SJSA1 (cell line): ENCODE measurements at places on chromosomes 4 and X. TPM values are rescaled to one million over a fixed set of nuclear protein-coding genes. Genes with fewer than 3 reads are reported as not detected.

Gene ARHGAP6
- total RNA-seq: 0.11 and 1.2 TPM in 2 replicates

Gene FBXW7
- total RNA-seq: 28.9 and 29.5 TPM in 2 replicates

Gene PFKFB1
- not detected in 2 replicates for total RNA-seq

Gene ARMCX1
- 15.5 and 19.6 TPM in 2 replicates for total RNA-seq

Gene ZRSR2
- 3.7 and 4.2 TPM in 2 replicates for total RNA-seq

Gene SLC25A14
- 7.5 and 14.9 TPM in 2 replicates for total RNA-seq

GRCh38 chr4:147655639-147656038, 28.3 kb downstream of the PRMT9 start:
- no peak for DNase-seq
- H3K4me3 ChIP-seq: no peak overlapping the region
- H3K36me3 ChIP-seq: peaks cover 24% of the 10 kb centered on the region
- H3K27me3 ChIP-seq: no peaks in the 10 kb centered on the region
- H3K4me1 ChIP-seq: no peaks in the 10 kb centered on the region

DNA sequence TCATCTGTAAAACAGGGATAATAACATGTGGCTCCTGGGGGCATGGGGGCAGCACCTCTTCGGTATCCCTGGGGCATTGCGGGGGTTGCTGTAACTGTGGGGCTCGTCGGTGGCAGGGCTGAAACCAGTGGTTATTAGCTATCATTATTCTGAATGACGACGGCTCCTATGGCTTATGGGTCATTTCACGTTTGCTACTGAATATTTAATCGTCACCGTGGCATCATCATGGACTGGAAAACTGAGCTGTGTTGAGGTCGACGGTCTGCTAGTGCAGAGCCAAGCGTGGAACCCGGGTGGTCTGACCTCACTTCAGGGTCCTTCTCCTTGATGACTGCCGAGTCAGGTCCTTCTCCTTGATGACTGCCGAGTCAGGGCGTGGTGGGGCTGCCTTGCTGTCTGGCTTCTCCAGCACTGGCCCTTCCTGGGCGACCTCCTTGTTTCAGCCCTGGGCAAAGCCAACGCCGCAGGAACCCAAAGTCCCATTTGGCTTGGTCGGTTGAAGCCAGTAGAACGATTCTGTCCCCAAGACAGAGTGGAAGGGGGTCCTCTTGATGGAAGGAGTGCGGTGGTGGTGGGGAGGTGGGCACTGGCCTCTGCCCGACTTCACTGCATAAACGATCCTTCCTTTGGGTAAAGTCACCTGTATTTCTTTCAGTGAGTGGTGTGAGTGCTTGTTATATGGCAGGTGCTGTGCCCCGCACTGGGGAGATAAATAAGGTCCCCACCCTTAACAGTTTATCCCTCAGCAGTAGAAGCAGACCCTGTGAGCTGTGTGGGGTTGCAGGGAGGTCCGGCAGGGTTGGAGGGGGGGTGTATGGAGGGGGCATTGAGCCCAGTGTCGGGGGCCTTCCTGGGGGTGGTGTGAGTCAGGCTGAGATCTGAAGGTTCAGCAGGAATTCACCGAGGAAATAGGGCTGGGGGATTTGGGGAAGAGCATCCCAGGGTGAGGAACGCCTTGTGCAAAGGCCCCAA, 40.8 kb downstream of the PSAPL1 start:
- H3K36me3 ChIP-seq: no peaks in the 10 kb centered on the region
- no peaks in the 10 kb centered on the region for H3K4me1 ChIP-seq

DNA sequence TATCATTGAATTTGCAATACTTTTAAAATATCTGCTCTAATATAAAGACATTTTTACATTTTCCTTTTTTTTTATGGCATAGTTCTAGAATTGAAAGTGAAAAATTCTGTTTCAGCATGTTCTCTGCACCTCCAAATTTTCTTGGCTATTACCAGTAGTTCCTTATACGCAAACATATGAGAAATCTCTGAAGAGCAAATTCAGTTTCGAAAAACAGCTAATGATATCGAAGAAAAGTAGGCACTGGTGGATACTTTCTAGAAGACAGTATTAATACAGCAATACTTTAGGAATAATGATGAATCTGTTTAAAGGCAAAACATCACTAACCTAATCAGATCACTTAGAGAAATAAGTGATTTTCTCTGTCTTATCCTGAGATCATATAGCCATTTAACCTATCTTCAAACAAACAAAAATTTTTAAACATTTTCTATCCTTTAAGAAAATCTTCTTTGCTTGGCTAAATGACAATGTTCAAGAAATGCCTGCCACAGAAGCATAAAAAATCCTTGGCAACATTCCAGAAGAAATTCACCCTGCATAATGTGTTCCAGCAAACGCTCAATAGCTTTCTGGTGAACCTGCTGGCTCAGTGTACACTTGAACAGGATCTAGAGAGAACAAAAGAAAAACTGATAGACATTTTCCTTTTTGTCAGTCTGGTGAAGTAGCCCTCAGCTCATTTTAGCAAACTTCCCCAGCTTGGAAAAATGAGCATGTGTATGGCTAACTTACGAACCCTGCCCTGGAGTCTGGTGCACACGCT, 51.2 kb upstream of the KLF3 start:
- no peaks in the 10 kb centered on the region for H3K36me3 ChIP-seq
- no peaks in the 10 kb centered on the region for H3K27me3 ChIP-seq
- no peak for DNase-seq
- no peaks in the 10 kb centered on the region for H3K4me1 ChIP-seq
- H3K27ac ChIP-seq: no peak overlapping the region

GRCh38 chr4:87309625-87310024, 13.1 kb downstream of the HSD17B13 start:
- 0 out of 2 replicates have a peak, but pooled peaks cover 3% of the 10 kb centered on the region for H3K27me3 ChIP-seq
- H3K4me1 ChIP-seq: no peaks in the 10 kb centered on the region
- H3K36me3 ChIP-seq: no peaks in the 10 kb centered on the region
- DNase-seq: no peak
- H3K27ac ChIP-seq: no peak overlapping the region
- no peak overlapping the region for H3K4me3 ChIP-seq

DNA sequence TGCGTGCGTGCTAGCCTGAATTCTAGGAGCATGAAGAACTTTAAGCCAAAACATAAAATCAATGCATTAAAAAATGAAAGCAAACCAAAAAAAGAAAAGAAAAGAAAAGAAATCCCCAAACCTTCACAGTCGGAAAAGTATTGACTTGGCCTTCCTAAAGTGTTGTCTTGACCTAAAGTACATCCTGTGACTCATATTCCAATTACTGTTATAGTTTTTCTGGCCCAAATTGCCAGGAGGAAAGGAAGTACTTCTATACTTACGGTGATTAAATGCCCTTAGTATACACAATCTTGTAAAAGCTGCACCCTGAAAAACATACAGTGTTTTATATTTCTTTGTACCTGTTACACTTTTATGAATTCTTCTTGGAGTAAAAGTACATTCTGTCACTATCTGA, 512.8 kb downstream of the ANKRD50 start:
- H3K4me3 ChIP-seq: no peak overlapping the region
- no peak for DNase-seq
- H3K27me3 ChIP-seq: no peaks in the 10 kb centered on the region
- peaks cover 14% of the 10 kb centered on the region for H3K4me1 ChIP-seq
- H3K36me3 ChIP-seq: no peaks in the 10 kb centered on the region

DNA sequence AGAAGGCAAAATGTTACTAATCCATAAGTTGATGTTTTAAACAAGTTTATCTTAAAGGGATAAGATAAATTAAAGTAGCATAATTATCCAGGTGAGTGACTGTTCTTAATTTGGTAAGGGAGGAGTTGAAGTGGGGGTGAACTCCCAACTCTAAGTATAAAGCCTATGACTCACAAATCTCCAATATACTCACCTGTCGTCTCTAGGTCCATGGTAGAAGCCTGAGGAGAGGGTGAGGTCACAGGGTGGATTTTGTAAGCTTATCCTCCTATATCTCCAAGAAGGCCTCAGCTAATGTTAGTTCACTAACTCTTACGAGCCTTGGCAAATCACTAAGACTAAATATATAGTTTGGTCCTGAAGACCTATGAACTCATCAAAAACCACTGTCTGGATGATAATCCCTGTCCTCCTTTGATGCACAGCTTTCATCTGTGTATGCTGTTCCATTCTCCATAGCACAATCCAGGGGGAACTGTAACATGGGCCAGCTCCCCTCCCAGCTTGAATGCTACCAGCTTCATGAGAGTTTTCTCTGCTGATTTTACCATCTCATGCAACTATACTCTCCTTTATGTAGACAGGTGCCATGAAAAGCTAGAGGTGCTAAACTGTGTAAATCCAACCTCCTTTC, 158.7 kb downstream of the BTC start:
- peaks cover 6% of the 10 kb centered on the region; the same call in 1 of the 2 replicates for H3K4me1 ChIP-seq
- DNase-seq: no peak
- H3K27ac ChIP-seq: no peak overlapping the region
- no peaks in the 10 kb centered on the region for H3K36me3 ChIP-seq
- H3K27me3 ChIP-seq: 0 out of 2 replicates have a peak, but pooled peaks cover 5% of the 10 kb centered on the region

GRCh38 chr4:26126143-26126718, 194.6 kb upstream of the RBPJ start:
- no peaks in the 10 kb centered on the region for H3K27me3 ChIP-seq
- no peak overlapping the region for H3K27ac ChIP-seq
- DNase-seq: no peak
- no peak overlapping the region for H3K4me3 ChIP-seq

- H3K36me3 ChIP-seq: no peaks in the 10 kb centered on the region
- H3K27me3 ChIP-seq: no peaks in the 10 kb centered on the region
These were observed 6.4 kb downstream of the BMX start for GRCh38 chrX:15507005-15507404.

DNA sequence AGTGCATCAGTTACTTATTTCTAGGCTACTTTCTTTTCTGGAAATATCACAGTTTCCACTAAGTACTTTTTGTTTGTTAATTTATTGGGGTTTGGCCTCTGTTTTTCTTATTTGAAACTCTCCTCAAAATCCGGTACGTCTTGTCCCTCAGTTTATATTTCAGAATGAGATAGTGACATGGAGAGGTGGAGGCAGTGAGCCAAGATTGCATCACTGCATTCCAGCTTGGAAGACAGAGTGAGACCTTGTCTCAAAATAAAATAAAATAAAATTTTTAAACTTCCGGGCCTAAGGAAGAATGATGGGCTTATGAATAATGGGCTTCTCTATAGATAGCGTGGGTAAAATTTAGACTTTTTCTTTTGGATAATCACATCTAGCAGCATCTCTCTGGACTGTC, 567.8 kb downstream of the TRIML1 start:
- no peak overlapping the region for H3K4me3 ChIP-seq
- no peaks in the 10 kb centered on the region for H3K36me3 ChIP-seq
- no peak overlapping the region for H3K27ac ChIP-seq
- no peaks in the 10 kb centered on the region for H3K27me3 ChIP-seq
- no peaks in the 10 kb centered on the region for H3K4me1 ChIP-seq

DNA sequence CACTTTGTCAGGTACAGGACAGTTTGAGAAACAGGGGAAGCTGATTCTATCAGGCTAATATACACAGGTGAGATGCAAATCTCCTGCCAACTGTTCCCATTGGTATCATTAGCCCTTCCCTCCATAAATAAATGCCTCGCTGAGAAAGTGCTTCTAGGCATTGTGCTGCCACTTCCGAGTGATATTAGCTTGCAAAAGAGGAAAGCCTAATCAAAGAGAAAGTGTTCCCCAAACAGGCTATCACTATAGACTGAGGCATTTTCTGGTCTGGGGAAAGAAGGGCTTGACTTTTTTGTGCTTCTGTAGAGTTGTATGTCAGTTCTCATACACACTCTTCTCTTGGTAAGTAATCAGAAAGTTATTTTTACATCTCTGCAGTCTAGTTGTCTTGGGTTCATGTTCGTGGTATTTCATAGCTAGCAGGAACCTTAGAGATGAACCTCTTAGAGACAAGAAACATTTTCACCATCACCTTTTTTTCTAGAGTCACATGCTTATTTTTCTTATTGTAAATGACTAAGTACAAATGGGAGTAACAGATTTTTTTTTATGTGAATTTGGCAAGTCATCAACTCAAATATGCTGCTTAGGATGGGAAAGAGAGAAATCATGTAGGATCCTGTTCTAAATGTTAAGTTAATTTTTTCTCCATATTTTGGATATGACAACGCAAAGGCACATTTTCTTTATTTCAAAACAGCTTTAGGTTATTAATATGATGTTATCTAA, 1009.8 kb downstream of the ADGRL3 start:
- H3K36me3 ChIP-seq: no peaks in the 10 kb centered on the region
- no peaks in the 10 kb centered on the region for H3K4me1 ChIP-seq
- H3K4me3 ChIP-seq: no peak overlapping the region
- no peak for DNase-seq

GRCh38 chr4:153809916-153810810, 21.3 kb upstream of the SFRP2 start:
- H3K4me1 ChIP-seq: no peaks in the 10 kb centered on the region
- no peak for DNase-seq
- H3K27me3 ChIP-seq: no peaks in the 10 kb centered on the region

- H3K4me3 ChIP-seq: no peak overlapping the region
- DNase-seq: no peak
- no peaks in the 10 kb centered on the region for H3K27me3 ChIP-seq
- no peaks in the 10 kb centered on the region for H3K36me3 ChIP-seq
These were observed 147.1 kb downstream of the NHS start for GRCh38 chrX:17521871-17522693.

GRCh38 chrX:153797415-153798015, 3.0 kb downstream of the SSR4 start:
- H3K36me3 ChIP-seq: peaks cover 16% of the 10 kb centered on the region
- no peak overlapping the region for H3K4me3 ChIP-seq
- H3K27me3 ChIP-seq: no peaks in the 10 kb centered on the region
- DNase-seq: no peak
- H3K4me1 ChIP-seq: peaks cover 15% of the 10 kb centered on the region
- H3K27ac ChIP-seq: no peak overlapping the region

GRCh38 chr4:185112104-185112503, 31.0 kb upstream of the SLC25A4 start:
- no peaks in the 10 kb centered on the region; the same call in 1 of the 2 replicates for H3K27me3 ChIP-seq
- DNase-seq: peak; percentile 81
- H3K36me3 ChIP-seq: no peaks in the 10 kb centered on the region
- H3K4me1 ChIP-seq: peaks cover 24% of the 10 kb centered on the region
- H3K4me3 ChIP-seq: no peak overlapping the region

DNA sequence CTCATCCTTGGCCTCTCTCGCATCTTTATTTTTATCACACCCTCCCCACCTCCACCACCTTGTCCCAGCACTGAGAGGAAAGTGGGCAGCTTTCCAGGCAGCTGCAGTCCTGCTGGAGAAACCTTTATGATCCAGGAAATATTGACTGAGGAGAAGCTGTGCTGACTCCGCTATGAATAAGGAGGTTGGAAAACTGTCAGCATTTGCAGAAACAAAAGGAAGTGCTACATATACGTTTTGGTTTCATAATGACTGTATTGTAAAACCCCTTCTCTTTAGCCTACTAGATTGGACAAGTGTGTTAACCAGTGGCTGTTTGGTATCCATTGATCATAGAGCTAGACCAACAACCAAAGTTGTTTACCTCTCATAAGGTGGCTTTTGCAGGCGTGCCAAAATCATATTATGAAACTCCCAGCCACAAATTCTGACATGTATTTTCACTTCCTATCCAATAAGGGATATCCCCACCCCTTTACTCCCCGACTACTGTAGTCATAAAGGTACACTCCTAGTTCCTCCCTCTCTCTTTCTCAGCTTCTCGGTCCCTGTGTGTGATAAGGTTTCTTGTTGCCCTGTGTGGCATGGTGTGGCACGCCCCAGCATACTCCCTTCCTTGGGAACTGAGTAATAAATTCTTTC, 88.4 kb downstream of the GPR143 start:
- no peaks in the 10 kb centered on the region for H3K27me3 ChIP-seq
- no peak for DNase-seq
- H3K36me3 ChIP-seq: 0 out of 2 replicates have a peak, but pooled peaks cover 3% of the 10 kb centered on the region
- no peak overlapping the region for H3K4me3 ChIP-seq
- H3K4me1 ChIP-seq: peaks cover 8% of the 10 kb centered on the region
- H3K27ac ChIP-seq: no peak overlapping the region

GRCh38 chr4:6916069-6916586, 6.5 kb downstream of the TBC1D14 start:
- no peak overlapping the region for H3K4me3 ChIP-seq
- H3K27ac ChIP-seq: no peak overlapping the region
- peaks cover 13% of the 10 kb centered on the region for H3K4me1 ChIP-seq
- H3K27me3 ChIP-seq: no peaks in the 10 kb centered on the region
- DNase-seq: no peak
